ENCODE measurements at places on chromosomes 2 and 18.

DNA sequence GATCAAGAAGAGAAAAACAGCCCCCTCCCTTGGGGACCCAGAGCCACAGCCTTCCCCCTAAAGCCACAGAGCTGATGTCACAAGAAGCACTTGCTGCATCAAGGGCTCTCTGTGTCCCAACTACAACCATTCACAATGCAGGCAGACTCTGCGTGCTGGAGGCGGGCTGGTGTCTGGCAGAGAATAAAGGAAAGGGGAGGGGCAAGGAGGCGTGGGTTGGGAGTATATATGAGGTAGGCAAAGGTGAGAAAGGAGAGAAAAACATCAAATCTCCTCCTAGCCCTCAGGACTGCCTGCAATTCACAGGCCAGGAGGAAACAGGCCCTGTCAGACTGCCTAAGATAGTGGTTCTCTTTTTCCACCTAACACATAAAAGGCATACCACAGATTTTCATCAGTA, 48.8 kb upstream of the IHH start:
- no peak for DNase-seq

DNA sequence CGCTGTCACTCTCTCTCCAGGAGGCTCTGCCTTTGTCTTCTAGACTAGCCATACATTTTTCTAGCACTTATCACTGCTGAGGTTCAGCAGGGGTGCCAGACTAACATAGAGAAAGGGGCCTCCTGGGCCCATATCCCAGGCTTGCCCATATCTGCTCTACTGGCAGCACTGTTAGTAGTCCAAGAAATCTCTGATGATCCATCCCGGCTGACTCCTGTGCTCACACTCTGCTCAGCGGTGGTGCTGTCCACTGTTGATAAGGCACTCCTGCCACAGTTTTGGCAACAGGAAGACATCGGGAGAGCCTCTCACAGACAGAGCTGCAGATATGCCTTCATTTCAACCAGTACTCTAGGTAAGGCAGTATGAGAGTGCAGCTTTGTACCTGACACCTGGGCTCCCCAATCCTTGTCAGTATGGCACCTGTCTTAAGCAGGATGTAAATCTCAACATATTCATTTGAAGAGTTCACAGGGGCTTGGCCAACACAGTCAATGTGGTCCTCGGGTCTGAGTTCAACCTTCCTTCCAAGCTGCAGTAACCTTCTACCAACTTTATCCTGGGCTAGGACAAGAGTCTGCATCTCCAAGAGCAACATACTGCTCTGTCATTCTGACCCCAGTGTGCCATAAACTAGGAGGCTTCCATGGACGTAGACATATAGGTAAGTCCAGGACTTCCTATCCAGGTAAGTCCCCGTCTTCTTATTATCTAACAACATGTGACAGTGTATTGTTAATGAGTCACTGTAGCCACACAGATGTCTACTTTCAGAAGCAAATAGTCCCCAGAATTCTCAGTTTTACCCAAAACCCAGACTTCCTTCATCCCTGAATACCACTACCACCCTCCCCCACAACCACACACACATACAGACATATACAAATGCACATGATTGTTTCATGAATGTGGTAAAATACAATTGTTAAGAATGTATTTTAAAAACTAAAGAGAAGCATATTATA, 16.2 kb downstream of the KLF7 start:
- DNase-seq: no peak

DNA sequence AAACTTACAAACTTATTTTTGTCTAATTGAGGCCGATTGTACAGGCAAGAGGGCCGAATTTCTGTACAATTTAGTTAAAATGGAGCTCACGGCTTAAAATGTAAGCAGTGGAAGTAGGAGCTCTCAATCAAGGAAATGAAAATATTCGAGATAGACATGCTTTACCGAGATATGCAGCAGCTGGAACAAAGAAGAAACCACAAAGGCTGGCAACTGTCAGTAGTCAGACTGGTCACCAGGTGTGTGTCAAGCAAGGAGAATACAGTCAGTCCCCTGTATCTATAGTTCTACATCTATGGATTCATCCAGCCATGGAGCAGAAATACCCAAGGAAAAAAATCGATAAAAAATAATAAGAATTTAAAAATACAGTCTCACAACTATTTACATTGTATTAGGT, 122.6 kb downstream of the WDSUB1 start:
- no peak for DNase-seq

- no peak for DNase-seq
These were observed 10.0 kb downstream of the PROC start for GRCh38 chr2:127428057-127428814.

DNA sequence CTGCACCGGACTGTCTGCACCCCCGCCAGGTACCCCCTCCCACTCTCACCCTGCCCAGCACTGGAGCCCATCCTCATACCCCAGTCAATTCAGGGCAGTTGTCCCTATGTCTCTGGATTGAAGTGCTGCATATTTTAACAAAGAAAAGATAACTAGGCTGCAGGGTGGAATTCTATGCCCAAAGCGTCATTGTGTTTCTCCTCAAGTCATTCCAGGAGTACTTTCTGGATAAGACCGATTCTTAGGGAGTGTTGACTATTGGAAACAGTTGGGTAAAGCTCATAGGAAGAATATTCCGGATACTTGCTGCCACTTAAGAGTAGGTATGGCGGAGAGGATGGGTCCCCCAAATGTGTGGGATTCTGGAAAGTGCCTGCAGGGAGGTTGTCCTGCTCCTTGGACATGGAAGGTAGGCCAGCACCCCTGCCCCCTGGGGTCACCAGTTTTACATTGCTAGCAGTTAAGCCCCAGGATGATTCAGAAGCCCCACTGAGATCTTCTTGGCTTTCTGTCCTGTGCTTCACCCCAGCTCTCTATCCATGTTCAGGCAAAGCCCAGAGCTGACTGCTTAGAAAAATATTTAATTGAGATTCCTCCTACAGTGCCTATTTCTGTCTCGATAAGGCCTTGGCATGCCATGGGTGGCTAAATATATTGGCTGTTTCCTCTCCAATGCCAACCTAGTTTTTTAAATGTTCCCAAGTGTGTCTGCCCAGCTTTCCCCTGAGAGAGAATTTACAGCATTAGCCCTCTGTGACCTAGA, 48.2 kb downstream of the RPL37A start:
- DNase-seq: no peak

DNA sequence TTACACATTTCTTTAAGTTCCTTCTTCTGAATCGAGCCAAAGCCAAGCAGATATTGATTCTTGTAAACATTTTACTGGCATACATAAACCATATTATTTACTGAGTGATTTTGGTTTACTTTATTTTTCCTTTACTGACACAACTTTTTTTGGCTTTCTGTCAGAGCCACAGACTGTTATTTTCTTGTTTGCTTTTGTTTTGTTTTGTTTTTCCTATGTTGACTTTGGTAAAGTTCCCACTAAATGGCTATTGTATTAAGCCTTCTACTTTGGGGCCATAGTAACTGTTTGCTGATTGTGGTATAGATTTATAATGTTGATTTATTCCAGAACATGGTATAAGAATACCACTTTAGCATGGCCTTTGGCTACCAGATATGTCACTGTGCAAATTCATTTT, 419.4 kb downstream of the DCDC2C start:
- no peak for DNase-seq

GRCh38 chr2:86143307-86143706, 37.3 kb downstream of the PTCD3 start:
- DNase-seq: no peak

GRCh38 chr2:157894694-157895435, 18.7 kb upstream of the ACVR1 start:
- no peak for DNase-seq

DNA sequence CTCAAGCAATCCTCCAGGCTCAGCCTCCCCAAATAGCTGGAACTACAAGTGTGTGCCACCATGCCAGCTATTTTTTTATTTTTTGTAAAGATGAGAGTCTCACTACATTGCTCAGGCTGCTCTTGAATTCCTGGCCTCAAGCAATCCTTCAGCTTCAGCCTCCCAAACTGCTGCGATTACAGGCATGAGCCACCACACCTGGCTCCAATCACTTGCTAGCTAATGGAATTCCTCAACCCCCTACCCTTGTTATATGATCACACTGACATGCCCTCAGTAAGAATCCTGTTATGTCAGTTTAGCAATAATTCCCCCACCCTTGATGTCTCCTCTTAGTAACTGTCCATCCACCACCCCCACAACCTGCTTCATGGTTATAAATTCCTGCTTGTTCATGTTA, 12.3 kb downstream of the CHN1 start:
- no peak for DNase-seq

DNA sequence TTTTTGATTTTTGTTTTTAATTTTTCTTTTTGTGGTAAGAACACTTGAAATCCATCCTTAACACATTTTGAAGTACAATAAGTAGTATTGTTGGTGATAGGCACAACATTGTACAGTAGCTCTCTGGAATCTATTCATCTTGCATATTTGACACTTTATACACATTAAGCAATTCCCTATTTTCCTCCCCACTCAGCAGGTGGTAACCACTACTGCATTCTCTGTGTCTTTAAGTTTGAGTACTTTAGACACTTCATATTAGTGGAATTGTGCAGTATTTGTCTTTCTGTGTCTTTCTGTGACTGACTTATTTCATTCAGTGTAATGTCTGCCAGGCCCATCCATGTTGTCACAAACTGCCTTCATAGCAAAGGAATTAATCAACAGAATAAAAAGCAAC, 471.7 kb upstream of the CDH20 start:
- DNase-seq: no peak

DNA sequence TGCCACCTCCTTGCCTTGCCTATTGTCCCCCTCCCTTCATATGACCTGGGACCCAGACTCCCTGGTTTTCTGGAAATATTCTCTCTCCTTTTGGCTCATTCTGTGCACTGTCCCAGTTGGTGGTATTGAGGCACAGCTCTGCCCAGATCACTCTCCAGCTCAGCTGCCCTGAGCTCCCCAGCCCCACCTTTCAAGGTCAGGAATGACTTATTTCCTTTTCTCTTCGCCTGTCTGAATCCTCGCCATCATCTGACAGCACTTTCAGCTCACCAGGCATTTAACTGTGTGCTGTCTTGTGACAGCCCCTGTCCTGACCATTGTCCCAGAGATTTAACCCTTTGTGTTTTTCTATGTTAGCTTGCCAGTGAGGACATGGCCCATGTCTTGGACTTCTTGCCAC, 133.0 kb downstream of the MSH2 start:
- DNase-seq: no peak

DNA sequence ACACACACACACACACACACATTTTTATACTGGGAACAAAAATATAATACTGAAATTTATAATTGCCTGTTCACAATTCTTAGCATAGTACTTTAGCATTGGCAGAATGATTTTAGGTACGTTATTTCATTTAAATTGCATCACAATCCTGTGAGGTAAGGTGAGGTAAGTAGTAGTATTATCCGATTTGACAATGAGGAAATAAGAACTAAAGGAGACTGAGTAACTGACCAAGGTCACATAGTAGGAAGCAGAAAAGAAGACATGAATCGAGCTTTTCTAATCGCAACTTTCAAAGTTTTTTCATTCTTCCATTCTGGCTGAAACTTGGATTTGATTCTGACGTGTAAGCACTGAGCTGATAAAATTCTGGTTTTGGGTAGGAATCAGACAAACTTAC, 351.2 kb downstream of the KIAA1328 start:
- no peak for DNase-seq

GRCh38 chr2:121888189-121888557, 132.7 kb downstream of the TSN start:
- peak; percentile 20 for DNase-seq

GRCh38 chr18:23982155-23983079, 32.1 kb upstream of the TTC39C start:
- no peak for DNase-seq

GRCh38 chr2:64966839-64967238, 22.4 kb upstream of the SLC1A4 start:
- DNase-seq: no peak

- DNase-seq: no peak
These were observed 31.8 kb upstream of the TMEM131 start for GRCh38 chr2:98027538-98027937.

- peak; percentile 72 for DNase-seq
These were observed 96.1 kb upstream of the LMAN1 start for GRCh38 chr18:59454909-59455727.

DNA sequence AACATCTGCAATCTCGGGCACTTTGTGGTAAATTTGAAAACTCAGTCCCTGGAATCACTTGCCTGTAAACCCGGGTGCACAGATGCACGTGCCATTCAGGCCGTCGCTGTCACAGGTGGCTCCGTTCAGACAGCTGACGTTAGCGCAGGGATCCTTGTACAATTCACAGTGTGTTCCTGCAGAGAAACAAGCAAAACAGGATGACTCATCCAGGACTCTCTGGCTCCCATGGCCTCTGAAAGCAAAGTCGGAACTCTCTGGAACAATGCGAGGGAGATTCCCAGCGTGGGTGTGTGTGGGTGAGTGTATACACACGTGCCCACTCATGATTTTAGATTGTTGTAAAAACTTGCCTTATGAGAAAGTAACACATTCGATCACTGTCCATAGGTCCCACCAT, 136.1 kb upstream of the PID1 start:
- no peak for DNase-seq

- DNase-seq: no peak
These were observed 510.5 kb upstream of the TNP1 start for GRCh38 chr2:217370391-217370790.

DNA sequence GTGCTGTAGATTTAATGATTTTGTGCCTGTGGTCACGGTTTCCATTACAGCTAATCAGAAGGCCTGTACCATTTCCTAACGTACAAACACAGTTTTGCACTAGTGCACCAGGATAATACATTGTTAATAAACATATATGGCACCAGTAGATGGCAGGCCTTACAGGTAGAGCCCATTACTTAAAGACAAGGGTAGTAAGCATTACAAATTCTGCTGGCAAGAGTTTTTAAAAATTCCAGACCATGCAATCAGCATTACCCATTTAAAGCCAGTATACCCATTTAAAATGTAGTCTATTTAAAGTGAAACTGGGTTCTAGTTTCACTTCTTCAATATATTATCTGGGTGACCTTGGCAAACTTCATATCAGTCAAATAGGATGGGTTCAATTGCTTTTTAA, 224.2 kb downstream of the NUP35 start:
- no peak for DNase-seq

DNA sequence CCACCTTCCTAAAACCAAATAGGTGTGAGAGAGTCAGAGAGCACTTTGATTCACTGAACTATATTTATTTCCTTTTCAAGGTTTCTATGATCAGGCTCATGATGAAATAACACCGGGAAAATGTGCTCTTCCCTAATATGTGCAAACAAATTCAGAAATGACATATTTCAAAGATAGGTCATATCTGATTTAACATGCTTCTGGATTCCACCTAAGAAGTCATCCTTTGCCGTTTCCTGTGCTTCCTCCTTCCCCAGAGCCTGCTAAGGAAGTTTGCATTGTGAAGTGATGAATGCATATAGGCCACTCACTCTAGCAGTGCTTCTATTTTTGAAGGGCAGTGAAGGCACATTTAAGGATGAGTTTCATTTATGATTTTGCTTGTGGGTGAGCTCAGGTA, 327.6 kb downstream of the TDRD15 start:
- DNase-seq: no peak

DNA sequence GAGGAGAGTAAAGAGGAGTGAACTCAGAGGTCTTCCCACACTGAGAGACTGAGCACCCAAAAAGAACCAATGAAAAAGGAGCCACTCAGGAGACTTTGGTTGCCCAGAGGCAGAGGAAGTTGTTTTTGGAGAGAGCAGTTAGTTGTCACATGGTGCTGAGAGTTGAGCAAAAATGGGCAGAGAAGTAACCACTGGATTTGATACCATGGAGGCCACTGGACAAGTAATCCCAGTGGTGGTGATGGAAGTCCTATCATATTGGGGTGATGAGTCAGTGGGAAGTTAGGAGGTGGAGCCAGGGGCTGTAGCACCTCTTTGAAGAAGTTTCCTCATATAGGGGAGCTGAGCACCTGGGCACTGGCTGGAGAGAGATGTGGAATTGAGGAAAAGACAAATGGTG, 235.8 kb downstream of the TPGS2 start:
- DNase-seq: no peak

Measured in SK-N-DZ (cell line).